Fibroblast of lung (primary cell): ENCODE measurements at places on chromosomes 6 and 20.
A peak's percentile ranks its signal among the peaks of the same experiment; 100 is the strongest.

GRCh38 chr6:14984519-14984853, 261.4 kb upstream of the JARID2 start:
- DNase-seq, result peak; percentile 17

- peak; percentile 30 for DNase-seq
Measured at GRCh38 chr6:1066449-1067090, 245.3 kb upstream of the FOXQ1 start.

DNA sequence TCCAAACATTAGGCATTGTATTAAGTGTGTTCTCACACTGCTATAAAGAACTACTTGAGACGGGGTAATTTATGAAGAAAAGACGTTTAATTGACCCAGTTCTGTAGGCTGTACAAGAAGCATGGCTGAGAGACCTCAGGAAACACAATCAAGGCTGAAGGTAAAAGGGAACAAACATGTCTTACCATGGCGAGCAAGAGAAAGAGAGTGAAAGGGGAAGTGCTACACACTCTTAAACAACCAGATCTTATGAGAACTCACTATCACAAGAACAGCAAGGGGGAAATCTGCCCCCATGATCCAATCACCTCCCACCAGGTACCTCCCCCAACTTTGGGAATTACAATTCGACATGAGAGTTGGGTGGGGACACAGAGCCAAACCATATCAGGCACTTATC, 86.6 kb upstream of the TOP1 start:
- DNase-seq, result no peak

- peak; percentile 33 for DNase-seq
Measured at GRCh38 chr6:17004269-17004668, 97.6 kb upstream of the STMND1 start.

DNA sequence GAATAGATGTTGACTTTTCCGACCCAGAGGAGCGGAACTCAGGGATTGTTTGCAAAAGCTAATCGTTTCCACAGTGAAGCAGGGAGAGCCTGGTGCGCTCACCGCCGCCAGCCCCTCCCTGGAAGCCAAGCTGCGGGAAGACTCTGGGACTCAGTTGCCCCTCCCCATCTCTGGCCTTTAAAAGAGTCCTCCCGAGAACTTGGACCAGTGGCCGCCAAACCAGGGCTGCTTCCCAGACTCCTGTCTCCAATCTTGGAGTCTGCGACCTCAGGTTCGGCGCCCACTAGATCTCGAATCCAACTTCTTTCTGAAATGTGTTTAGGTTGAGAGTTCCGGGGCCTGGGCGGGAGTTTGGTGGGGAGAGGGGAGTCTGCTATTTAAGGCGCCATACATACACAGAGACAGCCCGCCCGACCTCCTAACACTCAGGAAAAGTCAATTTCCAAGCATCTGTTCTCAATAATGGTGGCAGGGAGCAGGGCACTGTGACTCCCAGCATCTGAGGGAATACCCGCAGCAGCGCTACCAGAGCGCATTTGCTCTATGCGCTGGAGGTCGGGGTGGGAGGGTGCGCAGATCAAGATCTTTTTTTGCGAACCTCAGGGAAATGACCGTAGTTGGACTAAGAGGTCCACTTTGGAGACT, 800 bp upstream of the GRIK2 start:
- no peak for DNase-seq

DNA sequence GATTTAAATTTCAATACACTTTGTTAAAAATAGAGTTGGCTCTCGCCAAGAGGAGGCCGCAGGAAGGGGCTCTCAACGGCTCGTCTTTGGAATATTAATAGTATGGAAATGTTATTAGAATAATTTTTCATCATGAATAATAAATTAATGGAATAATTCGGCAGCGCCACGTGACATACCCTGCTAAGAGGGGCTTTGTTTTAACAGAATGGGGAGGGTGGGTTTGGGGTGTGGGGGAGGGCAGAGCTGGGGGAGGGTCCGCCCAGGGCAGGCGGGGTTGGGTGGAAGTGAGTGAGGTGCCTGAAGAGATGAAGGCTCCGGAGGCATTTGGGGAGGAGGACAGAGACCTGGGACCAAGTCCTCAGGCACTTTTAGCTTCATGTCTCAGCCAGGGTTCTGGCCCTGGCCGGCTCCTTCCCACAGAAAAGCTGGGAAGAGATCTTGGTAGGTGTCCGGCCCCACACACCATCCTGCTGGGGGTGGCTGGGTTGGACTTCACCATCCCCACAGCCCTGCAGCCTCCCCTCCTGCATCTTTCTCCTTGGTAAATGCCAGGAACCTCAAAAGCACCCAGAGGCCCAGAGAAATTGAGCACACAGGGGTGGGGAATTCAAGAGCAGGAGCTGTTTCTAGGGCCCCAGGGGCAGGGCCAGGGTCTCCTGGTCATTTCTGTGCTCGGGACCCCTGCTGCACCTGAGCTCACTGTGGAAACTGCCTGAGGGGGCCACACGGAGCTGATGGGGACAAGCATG, 93.6 kb upstream of the BHLHE23 start:
- no peak for DNase-seq

- no peak for DNase-seq
Measured at GRCh38 chr6:105628156-105628860, 225.4 kb upstream of the PREP start.

DNA sequence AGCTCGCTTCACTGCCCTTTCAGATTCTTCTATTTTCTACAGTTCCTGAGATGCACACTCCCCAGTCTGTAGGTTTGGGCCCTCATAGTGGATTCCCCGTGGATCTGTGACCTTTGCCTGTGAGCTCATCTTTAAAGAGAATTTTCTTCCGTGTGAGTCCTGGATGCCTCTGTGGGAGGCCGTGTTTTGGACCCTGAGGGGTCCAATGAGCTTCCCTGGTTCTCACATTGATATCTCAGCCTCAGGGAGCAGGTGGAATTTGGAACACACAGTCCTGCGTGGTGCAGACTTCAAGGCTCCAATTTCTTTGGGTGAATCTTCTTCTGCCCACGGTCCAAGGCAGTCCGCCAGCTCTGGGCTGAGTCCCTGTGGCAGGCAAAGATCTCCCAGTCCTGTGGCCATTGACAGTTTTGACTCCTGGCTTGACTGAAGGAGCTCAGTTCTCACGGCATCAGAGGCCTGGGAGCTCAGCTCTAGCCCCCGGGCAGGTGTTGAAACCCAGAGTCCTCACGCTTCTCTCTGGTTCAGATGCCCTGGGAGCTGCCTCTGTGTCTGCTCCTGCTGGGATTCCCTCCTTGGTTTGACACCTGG, 61.0 kb downstream of the PSMG4 start:
- no peak for DNase-seq

DNA sequence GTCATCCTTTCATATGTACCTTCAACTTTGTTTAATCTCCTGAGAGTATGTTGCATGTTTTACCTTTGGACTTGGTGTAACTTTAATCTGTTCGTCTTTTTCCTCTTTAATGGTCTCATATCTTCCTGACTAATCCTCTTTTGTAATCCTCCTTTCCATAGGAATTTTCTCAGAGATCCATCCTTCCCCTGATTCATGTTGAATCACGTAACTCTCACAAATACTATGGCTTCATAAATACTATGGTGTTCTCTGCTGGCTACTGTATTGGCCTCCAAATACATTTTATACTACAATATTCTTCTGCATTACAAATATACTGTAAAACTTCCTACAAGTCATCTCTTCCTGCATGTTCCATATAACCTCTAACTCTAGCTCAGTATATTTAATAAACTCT, 317.7 kb upstream of the ADGRB3 start:
- no peak for DNase-seq

GRCh38 chr20:5731753-5732366, 18.3 kb upstream of the SHLD1 start:
- DNase-seq, result no peak

DNA sequence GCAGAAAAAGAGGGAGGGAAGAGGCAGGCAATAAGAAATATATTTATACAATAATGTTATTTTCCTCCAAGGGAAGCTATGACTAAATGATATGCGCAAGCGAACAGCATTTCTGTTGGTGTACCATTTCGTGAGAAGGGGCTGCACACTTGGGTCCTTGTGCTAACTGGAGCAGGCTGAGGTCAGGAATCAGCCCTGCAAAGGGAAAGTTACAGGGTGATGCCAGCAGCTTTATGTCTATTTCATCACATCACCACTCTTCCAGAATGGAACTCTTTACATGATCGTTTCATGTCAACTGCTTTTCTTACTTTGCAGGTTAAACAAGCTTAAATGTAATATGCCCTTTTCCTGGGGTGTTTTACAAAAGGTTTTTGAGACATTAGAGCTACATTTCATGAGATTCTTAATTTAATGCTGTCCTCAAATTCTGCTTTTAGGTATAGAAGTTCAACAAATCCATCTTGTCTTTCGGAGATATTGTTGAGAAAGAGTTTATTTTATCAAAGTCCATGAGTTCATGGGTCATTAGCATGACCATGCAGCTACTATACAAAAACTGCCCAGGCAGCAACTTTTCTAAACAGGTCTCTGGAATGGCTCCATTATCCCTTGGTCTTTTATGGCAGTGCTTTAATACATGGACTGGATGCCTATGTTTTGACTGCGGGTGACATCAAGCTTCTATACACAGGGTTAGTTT, 443.8 kb downstream of the TENT5A start:
- DNase-seq, result no peak

DNA sequence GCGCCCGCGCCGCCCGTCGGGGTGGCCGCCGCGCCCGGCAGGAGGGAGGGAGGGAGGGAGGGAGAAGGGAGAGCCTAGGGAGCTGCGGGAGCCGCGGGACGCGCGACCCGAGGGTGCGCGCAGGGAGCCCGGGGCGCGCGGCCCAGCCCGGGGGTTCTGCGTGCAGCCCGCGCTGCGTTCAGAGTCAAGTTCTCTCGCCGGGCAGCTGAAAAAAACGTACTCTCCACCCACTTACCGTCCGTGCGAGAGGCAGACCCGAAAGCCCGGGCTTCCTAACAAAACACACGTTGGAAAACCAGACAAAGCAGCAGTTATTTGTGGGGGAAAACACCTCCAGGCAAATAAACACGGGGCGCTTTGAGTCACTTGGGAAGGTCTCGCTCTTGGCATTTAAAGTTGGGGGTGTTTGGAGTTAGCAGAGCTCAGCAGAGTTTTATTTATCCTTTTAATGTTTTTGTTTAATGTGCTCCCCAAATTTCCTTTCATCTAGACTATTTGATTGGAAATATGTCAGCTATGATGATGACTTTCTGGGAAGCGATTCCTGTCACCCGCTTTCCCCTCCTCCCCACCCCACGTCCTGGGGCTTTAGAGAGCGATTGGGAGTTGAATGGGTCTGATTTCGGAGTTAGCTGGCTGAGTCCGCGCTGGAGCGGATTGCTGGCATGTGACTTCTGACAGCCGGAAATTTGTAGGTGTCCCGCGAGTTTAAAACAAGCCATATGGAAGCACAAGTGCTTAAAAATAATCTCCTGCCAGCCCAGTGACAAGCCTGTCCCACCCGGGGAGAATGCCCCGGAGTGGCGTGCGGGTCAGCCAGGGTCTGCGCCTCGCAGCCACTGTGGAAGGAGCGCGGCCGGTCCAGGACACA, 1.1 kb downstream of the ESR1 start:
- peak; percentile 1 for DNase-seq

DNA sequence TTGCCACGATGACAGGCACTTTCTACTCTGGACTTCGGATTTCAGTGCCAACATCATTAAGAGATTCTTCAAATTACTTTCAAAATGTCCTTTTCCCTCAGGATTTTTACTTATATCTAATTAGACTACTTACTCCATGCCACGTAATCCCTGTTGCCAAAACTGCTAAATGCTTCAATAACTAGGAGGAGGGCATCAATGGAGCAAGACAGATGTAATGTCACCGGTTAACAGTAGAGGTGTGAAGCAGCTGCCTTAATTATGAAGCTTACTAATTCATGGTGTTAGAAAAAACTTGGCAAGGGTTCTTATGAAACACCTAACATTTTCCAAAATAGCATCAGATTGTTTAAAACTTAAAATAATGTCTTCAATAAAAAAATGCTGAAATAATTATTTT, 111.2 kb upstream of the SIM1 start:
- no peak for DNase-seq

- no peak for DNase-seq
Measured at GRCh38 chr6:69945192-69945591, 78.8 kb downstream of the COL19A1 start.

- DNase-seq, result peak; percentile 56
Measured at GRCh38 chr6:3229566-3230178, 2.2 kb upstream of the TUBB2B start.

DNA sequence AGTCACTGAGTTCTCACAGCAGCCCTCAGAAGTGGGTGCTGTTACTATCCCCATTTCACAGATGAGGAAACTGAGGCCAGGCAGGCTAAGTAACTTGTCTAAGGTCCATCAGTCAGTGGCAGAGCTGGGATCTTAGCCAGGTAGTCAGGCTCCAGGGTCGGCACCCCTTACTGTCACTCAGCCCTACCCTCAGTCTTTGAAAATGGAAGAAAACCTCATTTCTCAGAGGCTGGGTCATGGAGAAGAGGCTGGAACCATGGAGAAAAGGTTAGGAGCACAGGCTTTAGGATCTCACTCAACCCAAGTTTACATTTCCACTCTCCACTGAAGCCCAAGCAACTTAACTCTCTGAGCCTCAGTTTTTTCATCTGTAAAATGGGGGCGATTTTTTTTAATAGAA, 116.2 kb upstream of the SIRPG start:
- DNase-seq, result no peak

DNA sequence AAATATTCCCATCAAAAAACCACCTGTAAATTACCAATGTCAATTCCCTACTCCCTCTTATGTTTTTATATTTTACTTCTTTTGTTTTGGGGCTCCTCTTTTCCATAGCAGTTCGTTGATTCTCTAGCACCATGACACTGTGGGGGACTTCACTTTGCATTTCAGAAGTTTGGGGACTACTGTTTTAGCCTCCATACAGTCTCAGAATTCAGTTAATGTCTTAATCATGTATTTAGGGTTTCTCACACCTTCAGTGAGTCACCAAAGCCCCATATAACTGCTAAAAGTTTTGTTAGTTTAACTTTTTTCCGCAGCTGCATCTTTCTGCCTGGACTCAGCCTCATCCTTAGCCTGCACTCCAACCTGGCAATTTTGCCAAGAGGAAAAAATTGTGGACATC, 20.7 kb upstream of the AIG1 start:
- DNase-seq, result no peak

DNA sequence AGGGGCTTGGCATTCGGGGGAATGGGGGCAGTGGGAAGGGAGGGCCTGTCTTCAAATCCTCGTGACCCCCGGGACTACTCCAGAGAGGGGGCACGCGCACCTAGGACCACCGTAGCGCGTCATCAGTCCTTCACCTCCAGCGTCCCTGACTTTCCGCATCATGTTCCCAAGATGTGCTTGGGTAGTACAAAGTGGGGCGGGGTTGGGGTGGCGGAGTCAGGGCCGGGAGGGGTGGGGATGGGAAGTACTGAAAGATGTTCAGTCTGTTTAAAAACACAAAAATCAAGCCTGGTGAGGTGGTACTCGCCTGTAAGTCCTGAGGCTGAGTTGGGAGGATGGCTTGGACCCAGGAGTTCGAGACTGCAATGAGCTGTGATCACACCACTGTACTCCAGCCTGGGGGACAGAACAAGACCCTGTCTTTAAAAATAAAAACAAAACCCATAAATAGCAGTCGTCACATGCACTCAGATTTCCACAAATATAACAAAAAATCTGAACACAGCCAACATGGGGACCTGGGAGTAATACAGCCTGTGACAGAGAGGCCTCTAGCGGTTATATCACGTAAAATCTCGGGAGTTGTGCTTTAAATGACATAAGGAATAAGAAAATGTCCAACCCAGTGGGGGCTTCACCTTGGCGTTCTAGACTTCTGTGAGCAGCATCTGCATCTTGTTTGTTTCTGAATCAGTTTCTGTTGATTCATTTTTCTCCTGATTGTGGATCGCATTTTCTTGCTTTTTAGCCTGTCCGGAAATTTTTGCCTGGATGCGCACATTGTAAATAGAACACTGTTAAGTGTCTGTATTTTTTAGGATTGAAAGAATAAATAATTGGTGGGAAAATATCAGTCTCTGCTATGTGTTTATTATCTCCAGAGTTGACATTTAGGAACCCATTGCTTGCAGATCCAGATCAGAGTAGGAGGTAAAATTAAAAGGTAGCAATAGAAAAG, 698 bp upstream of the LRP11 start:
- peak; percentile 84 for DNase-seq
